ACHN (cell line): ENCODE measurements at places on chromosomes 6 and 20.

- DNase-seq = no peak
These were observed 85.5 kb downstream of the PDE10A start for GRCh38 chr6:165577556-165577955.

- DNase-seq = no peak
These were observed 19.0 kb downstream of the LRFN2 start for GRCh38 chr6:40568062-40568708.

DNA sequence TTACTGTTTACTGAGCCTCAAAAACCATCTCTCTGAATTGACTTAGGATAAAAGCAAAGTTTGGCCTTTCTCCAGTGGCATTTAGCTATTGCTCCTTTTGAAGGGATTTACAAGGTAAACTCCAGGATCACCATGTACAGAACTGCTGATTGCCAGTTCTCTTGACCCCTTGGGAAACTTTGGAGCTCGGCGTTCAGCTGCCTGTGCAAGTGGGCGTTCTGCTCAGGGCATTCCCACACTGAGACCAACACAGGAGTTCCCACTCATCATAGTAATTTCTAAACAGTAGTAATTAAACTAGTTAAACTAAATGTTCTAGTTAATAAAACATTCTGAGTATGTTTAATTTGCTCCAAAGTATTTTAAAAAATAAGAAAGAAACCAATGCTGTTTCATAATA is 14.9 kb downstream of the KCNQ5 start:
- no peak for DNase-seq

- no peak for DNase-seq
These were observed 41.4 kb downstream of the SCAND1 start for GRCh38 chr20:35912881-35913280.

DNA sequence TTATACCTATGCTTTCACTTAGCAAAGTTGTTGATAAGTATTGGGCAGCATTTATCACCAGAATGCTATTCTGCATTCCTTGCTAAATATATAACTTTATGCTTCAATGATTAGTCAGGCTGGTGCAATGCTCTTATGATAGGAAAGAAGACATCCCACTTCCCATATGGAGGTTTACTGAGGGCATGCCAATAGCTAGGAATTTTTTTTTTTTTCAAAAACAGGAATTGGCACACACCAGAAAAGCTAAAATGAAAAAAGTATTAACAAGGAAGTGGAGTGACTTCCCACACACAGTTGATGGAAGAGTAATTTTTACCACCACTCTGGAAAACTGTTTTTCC is 90.8 kb downstream of the FRK start:
- no peak for DNase-seq

DNA sequence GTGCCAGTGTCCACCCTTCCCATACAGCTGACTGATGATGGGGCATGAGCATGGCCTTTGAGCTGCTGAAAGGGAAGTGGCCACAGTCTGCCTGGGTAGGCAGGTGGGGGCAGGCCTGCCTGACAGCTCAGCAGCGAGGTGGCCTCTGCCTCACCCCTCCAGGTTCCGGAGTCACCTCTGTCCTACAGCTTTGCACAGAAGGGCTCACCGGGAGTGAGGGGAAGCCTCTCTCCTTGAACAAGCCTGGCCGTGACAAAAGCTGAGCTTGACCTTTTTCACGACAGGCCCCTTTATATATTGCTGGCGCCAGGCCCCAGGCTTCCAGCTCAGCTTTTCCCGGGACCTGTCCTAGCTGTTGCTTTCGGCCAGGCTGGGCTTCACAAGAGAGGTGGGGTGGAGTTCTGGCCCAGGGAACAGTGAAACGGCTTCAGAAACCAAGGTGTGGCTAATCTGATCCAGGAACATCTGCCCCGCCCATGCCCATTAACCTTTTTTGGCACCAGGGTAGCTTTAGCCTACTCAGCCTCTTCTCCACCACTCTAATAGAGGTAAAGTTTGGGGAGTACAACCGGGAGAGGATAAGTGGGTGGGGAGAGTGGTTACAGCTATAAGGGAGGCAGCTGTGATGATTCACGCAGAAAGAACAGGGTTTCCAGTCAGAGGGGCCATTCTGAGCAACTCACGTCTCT is 42.9 kb downstream of the C6orf132 start:
- DNase-seq = peak; percentile 38

GRCh38 chr6:166907871-166908806 is 48.2 kb downstream of the RNASET2 start:
- no peak for DNase-seq

DNA sequence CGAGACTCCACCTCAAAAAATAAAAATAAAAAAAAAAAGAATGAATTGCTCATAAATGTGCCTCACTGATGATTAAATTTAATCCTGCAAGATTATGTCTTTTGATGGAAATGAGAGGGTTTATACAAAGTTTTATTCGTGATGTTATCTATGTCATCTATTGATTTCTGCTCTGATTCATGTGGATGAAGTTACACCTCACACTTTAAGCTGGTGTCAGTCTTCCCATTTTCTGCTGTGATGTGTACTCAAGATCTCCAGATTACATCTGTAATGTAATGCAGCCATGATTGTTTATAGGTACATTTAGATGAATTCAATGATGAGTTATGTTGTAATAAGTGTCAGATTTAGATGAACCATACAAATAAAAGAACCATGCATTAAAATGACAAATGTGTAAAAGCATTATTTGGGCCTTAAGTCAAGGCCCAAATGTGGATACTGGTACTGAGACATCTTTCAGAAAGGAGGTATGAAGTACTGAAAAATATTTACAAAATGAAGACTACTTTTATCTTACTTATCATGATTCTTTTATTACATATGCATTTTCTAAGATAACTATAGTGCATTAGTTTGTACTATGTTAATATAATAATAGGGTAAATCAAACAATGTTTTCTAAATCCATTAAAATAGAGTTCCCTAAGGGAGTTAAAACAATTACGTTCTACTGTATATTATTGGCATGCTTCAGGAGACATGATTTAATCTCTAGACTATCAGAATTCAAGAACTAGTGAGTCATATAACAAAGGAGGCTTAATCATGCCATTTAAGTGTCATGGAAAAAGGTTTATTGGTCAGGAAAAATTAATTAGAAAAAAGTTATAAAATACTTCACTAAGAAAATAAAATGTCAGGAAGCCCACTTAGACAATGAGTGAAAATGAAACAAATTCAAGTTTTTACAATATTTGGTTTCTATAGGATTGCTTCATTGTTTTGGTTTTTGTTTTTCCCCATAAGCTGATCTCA is 34.5 kb downstream of the HCRTR2 start:
- no peak for DNase-seq

DNA sequence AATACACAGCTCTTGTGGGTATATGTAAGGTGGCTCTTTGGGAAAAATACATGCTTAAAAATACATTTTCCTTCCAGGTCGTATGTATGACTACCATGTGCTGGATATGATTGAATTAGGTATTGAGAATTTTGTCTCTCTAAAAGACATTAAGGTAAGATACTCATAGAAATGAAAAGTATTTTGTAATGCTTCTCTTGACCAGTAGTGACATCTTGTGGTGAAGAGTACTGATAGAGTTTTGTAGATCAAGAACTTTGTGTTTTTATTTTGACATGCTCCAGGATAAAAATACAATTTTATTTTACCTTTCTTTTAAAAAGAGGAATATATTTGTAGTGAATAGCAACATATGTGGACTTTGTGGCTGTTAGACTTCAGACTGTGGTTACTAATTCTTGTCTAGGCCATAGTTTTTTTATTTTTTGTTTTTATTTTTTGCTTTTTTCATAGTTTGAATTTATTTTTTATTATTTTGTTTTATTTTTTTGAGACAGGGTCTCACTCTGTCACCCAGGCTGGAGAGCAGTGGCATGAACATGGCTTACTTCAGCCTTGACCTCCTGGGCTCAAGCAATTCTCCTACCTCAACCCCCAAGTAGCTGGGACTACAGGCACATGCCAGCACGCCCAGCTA is 17.9 kb downstream of the RPF2 start:
- DNase-seq = peak; percentile 42

GRCh38 chr20:49323622-49324238 is 45.9 kb upstream of the ZNFX1 start:
- peak; percentile 60 for DNase-seq

DNA sequence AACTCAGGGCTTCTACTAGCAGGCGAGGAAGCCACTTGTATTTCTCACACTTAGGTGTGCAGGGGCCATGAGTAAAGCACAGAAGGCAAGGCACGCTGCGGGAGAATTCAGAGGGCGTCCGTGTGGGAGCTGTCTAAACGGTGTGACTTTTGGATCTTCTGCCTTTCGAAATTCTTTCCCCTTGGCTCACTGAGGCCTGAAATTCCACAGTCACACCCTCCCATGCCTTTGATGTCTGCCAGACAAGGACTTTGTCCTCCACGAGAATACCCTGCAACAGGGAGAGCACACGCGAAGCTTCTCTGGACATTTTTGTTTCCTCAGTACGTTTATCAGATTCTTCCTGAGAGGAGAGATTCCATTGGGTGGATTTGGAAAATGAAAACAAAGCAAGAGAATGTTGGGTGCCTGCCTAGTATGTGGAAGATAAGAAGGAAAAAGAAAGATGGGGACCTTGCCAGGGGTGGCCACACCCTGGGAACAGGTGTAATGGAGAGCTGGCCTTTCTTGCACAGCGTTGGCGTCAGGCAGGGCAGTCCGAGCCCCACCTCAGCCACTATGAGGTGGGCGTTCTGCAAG is 235.7 kb downstream of the MYLK4 start:
- DNase-seq = no peak

GRCh38 chr6:106102034-106102433 is 15.9 kb downstream of the PRDM1 start:
- DNase-seq = no peak

- no peak for DNase-seq
These were observed 180.1 kb downstream of the JARID2 start for GRCh38 chr6:15425947-15426346.

- DNase-seq = peak; percentile 67
These were observed 48.4 kb upstream of the NCOA3 start for GRCh38 chr20:47453167-47453782.

GRCh38 chr20:50810842-50811241 is 16.0 kb downstream of the BCAS4 start:
- DNase-seq = no peak

DNA sequence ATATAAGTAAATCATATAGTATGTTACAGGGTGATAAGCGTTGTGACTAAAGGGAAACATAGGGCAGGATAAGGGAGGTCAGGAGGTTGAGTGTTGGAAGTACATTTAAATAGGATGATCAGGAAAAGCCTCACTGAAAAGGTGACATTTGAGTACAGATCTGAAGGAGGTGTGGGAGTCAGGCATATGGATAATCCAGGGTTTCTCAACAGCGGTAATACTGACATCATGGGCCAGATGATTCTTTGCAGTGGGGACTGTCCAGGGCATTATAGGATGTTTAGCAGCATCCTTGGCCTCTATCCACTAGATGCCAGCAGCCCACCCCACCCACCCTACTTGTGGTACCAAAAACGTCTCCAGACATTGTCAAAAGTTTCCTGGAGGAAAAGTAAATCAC is 292.6 kb upstream of the PREP start:
- no peak for DNase-seq

- no peak for DNase-seq
These were observed 73.3 kb upstream of the LYRM2 start for GRCh38 chr6:89711801-89712200.

DNA sequence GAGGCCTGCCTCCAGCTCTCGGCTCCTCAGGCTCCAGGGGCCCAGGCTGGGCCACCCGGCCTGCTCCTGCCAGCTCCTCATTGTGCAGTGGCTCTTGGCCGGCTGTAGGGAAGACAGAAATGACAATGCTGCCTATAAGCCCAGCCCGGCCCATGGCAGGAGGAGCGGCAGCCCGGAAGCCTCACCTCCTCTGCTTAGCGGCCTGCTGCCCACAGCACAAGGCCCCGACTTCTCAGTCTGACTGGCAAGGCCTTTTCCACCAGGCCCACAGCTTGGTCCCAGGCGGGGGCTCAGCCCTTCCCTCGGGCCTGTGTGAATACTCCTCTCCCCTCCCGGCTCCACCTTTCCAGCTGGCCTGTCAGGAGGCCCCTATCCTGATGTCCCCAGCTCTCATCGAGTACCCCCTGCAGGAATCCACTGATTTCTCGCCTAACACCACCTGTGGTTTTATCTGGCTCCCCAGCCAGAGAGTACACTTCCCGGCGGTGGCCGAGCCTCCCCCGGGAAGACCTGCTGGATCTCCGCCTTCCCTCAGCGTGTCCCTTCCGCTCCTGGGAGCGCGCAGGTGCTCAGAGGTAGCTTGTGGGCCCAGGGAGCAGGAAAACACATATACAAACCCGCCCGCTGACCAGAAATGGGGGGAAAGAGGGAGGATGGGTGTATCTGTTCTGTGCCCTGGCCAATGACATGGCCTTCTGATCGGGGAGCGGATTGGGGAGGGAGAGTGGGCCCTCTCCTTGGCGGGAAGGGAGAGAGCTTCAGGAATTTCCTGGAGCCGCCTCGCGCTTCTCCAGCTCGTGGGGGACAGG is 963 bp downstream of the DDRGK1 start:
- DNase-seq = peak; percentile 29

DNA sequence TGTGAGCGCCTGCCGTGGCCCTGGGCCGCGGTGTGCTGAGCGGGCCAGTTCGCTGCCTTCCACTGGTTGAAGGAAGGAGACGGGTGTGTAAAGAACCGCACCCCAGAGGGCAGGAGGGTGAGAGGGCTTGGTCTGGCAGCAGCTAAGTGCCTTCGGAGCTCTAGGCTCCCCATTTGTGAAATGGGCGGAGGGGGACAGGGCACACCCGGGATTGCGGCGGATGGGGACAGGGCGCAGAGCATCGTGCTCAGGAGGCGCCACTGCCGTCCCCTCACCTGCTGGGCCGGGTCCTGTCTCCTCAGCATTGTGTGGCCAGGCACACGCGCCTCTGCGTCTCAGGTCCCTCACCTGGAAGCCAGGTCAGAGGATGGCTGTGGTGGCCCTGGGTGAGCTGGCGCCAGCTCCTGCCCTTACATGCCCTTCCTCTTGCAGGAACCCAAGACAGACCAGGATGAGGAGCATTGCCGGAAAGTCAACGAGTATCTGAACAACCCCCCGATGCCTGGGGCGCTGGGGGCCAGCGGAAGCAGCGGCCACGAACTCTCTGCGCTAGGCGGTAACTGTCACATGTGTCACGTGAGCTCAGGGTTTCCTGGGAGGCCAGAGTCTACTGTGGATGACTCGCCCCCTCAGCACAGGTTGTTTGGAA is 3.1 kb downstream of the ADRM1 start:
- DNase-seq = no peak

GRCh38 chr6:36389353-36389752 is 1.9 kb upstream of the ETV7 start:
- no peak for DNase-seq

GRCh38 chr6:7052443-7053011 is 55.2 kb upstream of the RREB1 start:
- peak; percentile 29 for DNase-seq

DNA sequence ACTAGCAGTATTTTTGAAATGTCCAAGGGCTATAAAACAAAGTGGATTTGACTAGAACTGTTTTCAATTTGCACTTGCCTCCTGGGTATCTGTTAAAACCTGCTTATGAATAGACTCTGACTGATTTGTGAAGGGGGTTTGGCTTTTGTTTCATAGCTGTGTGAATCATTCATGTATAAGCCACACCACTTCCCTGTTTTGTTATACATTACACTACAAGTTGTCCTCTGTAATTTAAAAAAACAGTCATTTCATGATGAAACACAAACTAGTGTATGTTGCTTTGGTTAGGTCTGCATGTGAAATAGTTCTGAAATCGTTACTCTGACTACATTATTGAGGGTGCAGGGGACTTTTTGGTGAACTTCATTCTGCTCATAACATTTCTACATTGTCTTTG is 121.7 kb downstream of the NKAIN2 start:
- no peak for DNase-seq

GRCh38 chr6:19322691-19323485 is 514.3 kb upstream of the ID4 start:
- no peak for DNase-seq
